NCI-H226 (cell line): ENCODE measurements at places on chromosomes 11 and 22.
A peak's percentile ranks its signal among the peaks of the same experiment; 100 is the strongest.

GRCh38 chr11:1060852-1061616 is 13.6 kb upstream of the MUC2 start:
- peak; percentile 67 for DNase-seq

GRCh38 chr11:29361369-29361768 is 655.5 kb downstream of the KCNA4 start:
- no peak for DNase-seq

GRCh38 chr11:6321961-6322362 is 1.7 kb upstream of the CAVIN3 start:
- DNase-seq, result peak; percentile 54

DNA sequence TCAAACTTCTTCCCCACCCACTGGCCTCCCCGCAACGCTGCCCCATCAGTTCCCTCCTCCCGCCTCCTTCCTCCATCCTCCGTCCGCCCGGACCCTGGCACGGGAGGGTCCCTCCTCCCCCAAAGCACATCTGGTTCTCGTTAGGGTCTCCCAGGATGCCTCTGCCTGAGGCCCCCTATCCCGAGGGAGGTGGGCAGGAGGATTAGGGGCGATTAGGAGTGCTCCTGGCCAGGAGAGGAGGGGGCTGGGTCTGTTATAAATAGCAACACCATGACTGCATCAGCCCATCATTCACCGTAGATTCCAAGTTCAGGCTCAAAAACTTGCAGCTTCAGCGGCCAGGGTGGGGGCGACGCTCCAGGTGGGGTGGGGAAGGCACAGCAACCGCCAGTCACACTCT is 10.4 kb downstream of the MYRF start:
- DNase-seq, result no peak

DNA sequence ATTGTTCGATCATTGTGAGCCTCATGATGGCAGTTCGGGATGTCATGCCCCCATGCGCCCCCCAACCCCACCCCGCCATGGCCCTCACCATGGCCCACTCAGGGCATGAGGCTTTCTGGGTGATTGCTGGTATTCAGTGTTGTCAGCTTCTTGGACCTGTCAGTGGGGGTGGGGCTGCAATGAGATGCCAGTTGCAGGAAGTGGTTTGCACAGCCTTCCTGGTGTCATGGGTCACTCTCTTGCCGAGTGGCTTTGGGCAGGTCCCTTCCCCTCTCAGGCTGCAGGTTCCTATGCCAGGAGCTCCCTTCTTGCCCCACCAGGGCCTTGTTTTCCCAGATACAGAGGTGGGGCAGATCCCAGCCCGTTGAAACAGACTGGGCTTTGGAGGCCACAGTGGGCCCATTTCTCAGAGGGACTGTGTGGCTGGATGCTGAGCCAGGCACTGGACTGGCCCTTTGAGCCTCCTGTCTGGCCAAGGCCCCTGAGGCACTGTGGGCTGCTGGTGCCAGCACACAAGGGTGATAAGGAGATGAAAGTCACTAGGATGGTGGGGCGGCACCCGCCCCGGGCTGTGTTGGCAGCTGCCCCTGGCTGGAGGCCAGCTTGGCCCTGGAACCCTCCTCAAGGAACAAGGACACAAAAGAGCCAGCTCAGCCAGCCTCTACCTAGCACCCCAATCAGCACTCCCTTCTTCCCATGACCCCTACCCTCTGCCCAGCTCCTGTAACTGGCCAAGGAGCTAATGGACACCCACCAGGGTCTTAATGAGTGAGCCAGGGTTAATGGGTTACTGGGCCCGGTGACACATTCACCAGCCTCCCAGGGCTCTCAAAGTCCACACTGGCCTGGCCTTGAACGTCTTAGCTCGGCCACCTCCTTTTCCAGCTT is 1.5 kb upstream of the GGT1 start:
- no peak for DNase-seq

DNA sequence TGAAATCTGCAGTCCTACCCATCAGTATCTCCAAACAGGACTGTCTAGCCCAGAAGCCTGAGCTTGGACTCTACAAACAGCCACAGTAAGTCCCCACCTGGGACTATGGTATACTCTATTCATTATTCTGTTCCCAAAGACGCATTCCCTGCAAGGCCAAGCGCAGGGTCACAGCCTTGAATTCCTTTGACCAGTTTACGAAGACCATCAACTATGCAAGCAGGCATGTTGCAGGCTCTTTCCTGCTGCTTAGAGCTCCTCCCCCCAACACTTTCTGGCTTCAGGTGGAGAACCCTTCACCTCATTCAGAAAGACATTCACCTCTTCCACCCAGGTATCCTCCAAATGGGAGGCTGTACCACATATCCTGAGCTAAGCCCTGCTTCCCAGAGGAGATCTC is 62.5 kb downstream of the TIMP3 start:
- DNase-seq, result no peak

GRCh38 chr22:43230971-43231723 is 44.2 kb upstream of the TTLL12 start:
- DNase-seq, result peak; percentile 51

GRCh38 chr11:34784318-34784841 is 131.8 kb downstream of the APIP start:
- no peak for DNase-seq

GRCh38 chr11:76459299-76459698 is 14.5 kb downstream of the EMSY start:
- no peak for DNase-seq

GRCh38 chr11:134377876-134378275 is 34.2 kb downstream of the B3GAT1 start:
- DNase-seq, result no peak

DNA sequence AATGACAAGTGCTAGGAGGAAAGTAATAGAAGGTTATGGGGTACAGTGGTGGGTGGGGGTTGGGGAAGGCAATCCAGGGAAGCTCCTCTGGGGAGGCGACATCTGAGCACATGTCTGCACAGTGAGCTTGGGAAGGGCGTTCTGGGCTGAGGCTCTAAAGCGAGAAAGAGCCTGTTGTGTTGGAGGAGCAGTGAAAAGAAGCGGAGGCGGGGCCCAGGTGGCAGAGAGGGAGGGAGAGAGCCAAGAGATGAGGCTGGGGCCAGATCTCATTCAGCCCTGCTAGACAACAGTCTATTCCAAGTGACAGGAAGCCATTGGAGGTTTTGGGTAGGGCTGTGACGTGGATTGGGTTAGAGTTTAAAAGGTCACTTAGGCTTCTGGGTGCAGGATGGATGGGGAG is 55.3 kb upstream of the PARVG start:
- DNase-seq, result no peak

GRCh38 chr11:44188643-44189042 is 93.2 kb downstream of the EXT2 start:
- no peak for DNase-seq

DNA sequence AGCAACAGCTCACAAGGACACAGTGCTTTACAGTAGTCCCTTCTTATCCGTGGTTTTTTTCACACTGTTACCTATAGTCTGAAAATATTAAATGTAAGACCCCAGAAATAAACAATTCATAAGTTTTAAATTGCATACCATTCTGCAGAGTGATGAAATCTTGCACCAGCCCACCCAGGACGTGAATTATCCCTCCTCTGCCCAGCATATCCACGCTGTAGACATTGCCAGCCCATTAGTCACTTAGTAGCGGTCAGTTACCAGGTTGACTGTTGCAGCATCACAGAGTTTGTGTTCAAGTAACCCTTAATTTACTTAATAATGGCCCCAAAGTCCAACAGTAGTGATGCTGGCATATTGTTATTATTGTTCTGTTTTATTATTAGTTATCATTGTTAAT is 3.6 kb downstream of the CLTCL1 start:
- DNase-seq, result peak; percentile 53

- no peak for DNase-seq
Measured at GRCh38 chr11:46381819-46382645, 563 bp downstream of the MDK start.

DNA sequence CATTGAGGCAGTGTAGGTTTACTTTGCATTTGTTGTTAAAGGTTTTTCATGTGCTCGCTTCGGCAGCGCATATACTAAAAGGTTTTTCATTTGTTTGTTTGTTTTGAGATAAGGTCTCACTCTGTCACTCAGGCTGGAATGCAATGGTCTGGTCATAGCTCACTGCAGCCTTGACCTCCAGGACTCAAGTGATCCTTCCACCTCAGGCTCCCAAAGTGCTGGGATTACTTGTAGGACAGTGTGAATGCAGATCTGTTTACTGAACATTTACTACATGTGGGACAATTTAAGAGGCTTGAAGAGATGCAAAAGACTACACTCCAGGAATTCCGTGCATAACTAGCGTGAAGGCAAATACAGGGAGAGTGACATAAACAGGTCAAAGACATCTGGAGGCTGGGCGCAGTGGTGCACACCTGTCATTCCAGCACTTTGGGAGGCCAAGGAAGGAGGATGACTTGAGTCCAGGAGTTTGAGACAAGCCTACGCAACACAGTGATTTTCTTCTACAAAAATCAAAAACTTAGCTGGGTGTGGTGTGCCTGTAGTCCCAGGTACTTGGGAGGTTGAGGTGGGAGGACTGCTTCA is 34.1 kb downstream of the YPEL1 start:
- no peak for DNase-seq

DNA sequence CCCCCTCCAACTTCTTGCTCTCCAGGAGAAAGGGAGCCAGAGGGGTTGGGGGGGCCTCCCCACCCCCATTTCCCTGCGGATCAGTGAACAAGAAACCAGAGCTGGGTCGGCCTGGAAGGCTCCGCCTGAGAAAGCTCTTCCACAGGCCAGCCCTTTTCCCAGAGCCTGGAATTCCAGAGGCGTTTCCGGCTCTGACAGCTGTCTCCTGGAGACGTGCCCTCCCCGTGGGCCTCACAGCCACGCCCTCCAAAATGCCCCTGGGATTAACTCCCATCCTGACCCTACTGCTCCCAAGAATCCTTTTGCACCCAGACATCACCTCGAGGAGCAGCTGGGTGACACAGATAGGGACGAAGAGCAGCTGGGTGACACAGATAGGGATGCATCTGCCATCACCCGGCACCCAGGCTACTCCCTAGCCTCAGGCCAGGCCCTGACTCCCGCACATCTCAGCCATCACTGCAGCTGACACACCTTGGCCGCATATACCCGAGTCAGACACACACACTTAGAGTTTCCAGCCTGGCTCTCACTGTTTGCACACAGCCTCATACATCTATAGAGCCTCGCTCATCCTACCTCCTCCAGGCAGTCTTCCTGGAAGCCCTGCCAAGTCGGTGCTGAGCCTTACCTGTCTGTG is 7.6 kb upstream of the CDC42EP1 start:
- DNase-seq, result peak; percentile 65

DNA sequence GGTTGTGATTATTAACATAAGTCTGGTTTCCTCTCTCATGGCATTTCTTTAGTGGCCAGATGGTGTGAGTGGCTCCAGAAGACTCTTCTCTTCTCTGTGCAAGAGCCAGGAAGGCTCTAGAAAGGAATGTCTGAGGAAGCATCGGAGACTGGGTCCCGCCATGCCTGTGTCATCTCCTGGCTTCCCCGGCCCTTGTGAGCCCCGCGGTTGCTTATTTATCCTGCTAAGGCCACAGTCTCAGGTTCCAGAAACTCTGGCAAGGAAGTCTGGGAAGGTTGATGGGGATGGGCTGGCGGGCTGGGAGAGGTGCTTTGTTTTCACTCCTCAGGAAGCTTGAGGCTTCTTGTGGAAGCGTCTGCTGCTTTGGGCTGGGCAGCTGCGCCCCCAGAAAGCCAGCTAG is 18.9 kb downstream of the BCR start:
- DNase-seq, result no peak
